ENCODE measurements at places on chromosomes 2 and 18.

- DNase-seq = no peak
These were observed 591.0 kb upstream of the SETBP1 start for GRCh38 chr18:44089732-44090131.

DNA sequence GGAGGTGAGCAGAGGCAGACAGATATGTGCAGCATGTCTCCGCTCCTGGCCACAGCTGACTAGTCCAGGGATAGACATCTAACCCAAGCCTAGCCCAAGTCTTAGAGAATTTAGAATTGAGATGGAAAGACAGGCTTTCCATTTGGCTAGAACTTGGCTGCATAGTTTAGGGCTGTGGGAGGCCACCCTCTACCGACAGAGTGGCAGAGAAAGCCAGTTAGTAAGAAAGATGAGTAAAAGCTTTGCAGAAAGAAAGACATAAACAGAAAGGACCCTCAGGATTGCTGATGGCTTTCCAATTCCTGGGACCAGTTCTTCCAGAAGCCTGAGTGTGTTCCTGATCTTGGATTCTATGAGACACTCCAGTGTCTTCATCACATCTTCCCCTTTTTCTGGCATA is 62.1 kb downstream of the DYM start:
- DNase-seq = no peak

- DNase-seq = peak; percentile 71
These were observed 85.3 kb downstream of the SPP2 start for GRCh38 chr2:234135750-234136221.

GRCh38 chr2:158810731-158811460 is 15.8 kb downstream of the DAPL1 start:
- DNase-seq = no peak

DNA sequence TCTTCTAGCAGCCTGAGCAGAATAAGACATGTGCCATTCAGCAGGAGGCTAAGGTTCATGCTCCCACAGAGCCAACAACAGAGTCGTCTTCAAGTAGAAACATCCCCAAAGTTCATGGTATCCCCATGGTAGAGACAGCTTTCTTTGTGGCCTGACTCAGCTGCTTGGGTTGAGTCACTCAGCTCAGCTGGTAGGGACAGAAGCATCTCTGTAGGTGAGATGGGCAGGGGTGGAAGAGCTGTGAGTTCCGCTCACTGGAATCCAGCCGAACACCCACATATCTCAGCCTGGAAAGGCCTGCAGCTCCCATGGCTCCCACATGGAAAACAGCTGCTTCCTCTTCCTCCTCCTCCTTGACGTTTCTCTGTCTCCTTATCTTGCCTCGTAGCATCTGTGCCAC is 792.7 kb downstream of the RNF144A start:
- DNase-seq = no peak

DNA sequence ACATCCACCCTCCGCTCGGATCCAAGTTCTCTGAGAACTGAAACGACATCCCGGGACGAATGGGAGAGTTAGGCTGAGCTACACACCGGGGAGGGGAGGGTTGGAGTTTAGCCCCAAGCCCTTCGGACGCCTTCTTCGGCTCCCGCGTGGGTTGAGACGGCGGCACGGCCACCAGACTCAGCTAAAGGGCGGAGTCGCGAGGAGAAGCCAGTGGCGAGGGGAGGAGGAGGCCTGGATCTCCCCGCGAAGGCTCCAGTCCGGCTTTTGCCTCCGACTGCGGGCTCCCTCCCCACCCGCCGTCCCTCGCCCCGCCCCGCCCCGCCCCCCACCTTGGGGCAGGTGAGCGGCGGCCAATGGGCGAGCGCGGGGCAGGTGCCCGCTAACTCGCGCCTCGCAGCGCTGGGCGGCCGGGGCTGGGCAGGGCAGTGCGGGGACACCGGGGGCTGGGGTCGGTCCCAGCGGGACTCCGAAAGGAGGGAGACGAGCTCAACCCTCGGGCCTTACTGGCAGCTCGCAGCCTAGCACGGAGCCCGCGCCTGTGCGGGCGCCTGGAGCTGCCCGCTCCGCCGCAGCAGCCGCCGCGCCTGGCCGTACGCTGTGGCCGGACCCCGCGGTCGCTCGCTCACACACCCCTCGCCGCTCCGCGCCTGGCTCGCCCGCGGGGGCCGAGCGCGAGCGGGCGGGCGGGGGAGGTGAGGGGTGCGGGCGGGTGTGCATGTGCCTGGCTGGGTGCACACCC is at the start of gene EMX1:
EMX1 (plus strand) TSS at position 382 of the 739 bp plus-strand sequence; CDS start at position 716, 334 bp downstream.
- DNase-seq = peak; percentile 88

GRCh38 chr2:217902379-217903141 is 100.2 kb downstream of the TNS1 start:
- no peak for DNase-seq

- DNase-seq = no peak
These were observed 214.5 kb upstream of the CTAGE1 start for GRCh38 chr18:22632191-22632590.

DNA sequence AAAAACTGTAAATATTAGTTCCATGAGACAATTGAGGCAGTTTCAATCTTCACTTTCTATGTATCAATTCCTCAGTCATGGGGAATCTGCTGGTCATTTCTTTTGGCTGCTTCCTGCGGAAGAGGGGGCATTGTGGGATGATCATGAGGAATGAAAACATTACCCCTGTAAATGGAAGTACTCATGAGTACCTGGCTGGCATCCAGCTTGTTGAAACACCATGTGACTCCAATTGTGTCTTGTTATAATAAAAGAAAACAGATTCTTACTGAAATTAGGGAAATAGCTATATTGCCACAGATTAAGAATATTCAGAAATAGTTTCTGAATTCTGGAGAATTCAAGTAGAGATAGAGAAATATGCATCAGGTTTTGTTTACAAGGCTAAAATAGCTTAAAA is 41.6 kb upstream of the GPR39 start:
- no peak for DNase-seq

DNA sequence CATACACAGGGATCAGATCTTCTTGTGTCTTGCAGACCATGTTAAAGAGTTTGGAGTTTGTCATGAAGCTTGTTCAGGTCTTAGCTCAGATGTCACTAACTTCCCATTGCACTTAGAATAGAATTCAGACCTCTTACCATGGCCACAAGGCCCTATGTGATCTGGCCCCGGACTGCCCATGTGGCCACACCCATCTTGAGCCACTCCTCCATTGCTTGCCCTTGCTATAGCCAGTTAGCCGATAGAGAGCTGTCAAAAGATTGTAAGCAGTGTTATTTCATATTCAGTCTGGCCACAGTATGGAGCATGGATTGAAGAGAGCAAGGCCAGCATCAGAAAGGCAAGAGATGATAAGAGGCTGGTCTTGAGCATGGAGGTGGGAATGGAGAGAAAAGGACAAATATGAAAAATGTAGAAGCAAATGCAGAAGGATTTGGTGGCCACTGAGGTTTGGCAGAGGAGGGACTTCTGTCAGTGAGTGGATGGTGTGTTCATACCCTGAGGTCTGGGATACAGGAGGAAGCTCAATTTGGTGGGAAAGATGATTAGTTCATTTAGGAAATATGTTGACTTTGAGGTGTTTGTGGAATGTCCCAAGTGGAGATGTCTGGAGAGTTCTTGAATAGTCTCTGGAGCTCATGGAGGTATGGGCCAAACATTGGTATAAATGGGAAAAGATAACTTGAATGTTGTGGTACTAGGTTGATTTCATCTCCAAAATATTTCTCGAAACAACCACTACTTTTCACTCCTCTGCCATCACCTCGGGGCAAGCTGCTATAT is 10.6 kb downstream of the DGUOK start:
- DNase-seq = no peak

DNA sequence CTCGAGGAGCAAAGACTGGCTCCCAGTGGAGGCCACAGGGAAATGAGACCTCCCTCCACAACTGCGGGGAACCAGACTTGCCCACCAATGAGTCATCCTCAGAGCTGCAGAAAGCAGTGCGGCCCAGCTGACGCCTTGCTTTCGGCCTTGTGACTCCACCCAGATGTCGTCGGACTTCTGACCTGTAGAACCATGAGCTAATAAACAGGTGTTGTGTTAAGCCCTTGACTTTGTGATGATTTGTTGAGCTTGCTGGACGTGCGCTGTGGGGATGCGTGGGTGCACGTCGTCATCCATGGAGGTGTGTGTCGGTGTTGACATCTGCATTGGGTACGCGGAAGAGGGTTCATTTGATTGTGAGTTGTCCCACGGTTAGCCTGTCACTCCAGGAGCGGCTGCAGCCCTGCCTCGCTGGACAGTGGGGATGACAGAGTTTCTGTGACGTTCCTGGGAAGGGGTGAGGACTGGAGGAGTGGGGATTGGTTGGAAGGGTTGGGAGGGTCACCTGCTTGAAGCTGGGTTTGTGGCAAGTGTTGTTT is 154.1 kb downstream of the SH3BP4 start:
- no peak for DNase-seq

DNA sequence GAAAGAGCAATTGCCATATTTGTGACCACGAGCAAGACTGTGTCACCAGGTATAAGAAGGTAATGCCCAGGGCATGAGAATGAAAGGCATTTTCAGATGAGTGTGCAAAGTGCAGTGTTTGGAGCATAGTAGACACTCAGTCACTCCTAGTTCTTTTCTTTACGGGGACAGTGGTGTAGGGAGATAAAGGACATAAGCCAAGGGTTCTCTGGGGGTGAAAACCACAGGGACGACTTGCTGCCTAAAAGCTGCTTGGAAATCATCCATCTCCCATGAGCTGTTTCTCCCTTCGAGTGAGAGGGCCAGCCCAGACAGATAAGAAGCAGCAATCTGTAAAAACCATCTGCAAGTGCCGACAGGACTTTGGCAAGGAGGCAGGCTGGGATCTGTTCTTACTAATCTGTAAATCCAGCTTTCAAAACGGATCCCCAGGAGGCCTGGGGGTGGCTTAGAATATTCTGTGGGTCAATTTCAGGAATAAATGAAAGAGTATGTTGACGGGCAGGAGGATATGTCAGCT is 221.6 kb downstream of the LPIN1 start:
- DNase-seq = no peak

DNA sequence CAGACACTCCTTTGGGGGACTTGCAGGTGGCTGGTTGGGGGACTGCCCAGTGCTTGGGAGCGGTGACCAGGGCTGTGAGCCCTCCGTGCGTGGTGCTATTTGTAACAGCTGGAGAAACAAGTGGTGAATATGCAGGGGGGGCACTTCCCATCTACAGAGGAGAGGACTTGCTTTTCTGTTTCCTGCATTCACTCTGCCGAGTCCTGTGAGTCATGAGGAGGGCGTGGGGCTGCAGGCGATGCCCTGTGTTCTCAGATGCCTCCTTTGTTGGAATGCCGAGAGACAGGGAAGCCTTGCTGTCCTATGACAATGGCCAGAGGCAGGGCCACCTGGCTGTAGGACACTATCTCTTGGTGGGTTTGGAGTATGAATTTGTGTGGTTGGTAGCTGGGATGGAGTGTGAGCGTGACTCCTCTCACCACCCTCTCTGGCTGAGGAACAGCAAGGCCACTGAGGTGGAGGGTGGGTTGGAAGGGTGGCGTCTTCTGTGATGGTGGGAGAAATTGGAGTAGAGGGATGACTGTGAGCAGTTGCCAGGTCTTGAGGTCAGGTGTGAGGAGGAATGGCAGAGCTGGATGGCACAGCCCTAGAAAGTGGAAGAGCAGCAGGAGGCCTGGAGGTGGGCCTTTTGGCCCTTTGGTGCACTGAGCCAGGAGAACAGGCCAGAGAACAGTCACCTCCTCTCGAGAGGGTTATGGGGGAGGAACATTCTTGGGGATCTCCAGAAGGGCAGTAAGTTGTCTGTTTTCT is 24.3 kb downstream of the FHOD3 start:
- no peak for DNase-seq

- no peak for DNase-seq
These were observed 72.1 kb upstream of the FHL2 start for GRCh38 chr2:105470979-105471378.

- DNase-seq = peak; percentile 84
These were observed 34.5 kb upstream of the RAB31 start for GRCh38 chr18:9673296-9674251.

DNA sequence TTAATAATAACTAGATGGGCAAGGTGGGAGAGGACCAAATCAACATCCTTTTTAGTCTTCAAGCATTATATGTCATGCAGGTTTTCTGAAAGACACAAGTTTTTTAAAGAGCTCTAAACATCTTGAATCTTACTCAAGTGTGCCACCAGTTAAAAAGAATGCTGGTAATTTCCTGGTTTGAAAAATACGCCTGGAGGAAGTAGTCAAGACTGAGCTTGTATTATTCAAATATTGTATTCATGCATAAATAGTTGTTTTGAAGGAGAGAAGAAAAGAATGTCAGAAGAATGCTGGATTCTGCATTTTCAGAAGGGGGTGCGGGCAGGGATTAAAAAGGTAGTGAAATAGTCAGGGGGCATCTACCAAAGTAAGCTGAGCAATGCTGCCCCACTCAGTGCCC is 90.7 kb downstream of the WDPCP start:
- no peak for DNase-seq

- DNase-seq = no peak
These were observed 412.7 kb upstream of the FSHR start for GRCh38 chr2:49567021-49567420.

DNA sequence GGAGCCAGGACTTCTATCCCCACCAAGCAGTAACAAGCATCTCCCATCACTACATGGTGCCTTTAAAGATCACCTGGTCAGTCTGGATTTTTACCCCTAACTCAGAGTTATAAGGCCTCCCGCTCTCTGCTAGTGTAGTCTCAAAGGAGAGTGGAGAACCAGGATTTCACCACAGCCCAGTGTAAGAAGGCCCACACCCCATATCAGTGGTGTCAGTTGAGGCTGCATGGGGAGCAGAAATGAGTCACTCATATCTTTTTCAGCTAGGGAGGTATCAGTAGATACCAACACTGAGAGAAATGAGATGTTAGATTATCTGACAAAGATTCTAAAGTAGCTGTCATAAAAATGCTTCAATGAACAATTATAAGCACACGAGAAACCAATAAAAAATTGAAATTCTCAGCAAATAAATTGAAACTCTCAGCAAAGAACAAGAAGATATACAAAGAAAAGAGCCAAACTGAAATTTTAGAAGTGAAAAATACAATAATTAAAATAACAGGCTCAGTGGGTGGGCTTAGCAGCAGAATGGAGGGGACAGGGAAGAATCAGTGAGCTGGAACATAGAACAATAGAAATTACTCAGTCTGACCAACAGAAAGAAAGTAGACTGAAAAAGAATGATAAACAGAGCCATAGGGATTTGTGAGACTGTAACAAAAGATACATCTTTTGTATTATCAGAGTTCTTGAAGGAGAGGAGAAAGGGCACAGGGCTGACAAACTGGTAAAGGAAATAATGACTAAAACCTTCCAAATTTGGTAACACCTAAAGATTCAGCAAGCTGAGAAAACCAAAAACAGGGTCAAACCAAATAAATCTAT is 257.7 kb downstream of the ANAPC1 start:
- DNase-seq = no peak

GRCh38 chr2:85718885-85719492 is 24.8 kb downstream of the GNLY start:
- DNase-seq = no peak

All from GM13976 (cell line).